ENCODE measurements at places on chromosomes 1 and 21. TPM values are rescaled to one million over a fixed set of nuclear protein-coding genes. Genes with fewer than 3 reads are reported as not detected.

Gene CFHR3
- total RNA-seq, result 0.28 TPM

Gene EYA3
- 9.6 TPM for total RNA-seq

Gene MAEL
- not detected for total RNA-seq

Gene VWA5B1
- total RNA-seq, result not detected

Gene TRIM17
- total RNA-seq, result 55.5 TPM

- H3K27ac ChIP-seq, result no peak overlapping the region
- no peaks in the 10 kb centered on the region for H3K4me1 ChIP-seq
- H3K27me3 ChIP-seq, result no peaks in the 10 kb centered on the region
These were observed 7.1 kb upstream of the ACTA1 start for GRCh38 chr1:229440851-229441537.

DNA sequence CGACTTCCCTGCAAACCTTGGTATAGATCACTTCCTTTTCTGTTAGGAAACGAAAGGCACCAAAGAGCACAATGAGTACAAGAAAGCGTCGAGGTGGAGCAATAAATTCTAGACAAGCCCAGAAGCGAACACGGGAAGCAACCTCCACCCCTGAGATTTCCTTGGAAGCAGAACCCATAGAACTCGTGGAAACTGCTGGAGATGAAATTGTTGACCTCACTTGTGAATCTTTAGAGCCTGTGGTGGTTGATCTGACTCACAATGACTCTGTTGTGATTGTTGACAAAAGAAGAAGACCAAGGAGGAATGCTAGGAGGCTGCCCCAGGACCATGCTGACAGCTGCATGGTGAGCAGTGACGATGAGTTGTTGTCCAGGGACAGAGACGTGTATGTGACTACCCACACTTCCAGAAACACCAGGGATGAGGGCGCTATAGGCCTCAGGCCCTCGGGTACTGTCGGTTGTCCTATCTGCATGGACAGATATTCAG, 18.5 kb downstream of the FAM89A start:
- H3K27ac ChIP-seq, result no peak overlapping the region
- no peaks in the 10 kb centered on the region for H3K36me3 ChIP-seq
- H3K27me3 ChIP-seq, result peaks cover 6% of the 10 kb centered on the region
- H3K4me1 ChIP-seq, result peaks cover 5% of the 10 kb centered on the region
- no peak overlapping the region for H3K4me3 ChIP-seq

DNA sequence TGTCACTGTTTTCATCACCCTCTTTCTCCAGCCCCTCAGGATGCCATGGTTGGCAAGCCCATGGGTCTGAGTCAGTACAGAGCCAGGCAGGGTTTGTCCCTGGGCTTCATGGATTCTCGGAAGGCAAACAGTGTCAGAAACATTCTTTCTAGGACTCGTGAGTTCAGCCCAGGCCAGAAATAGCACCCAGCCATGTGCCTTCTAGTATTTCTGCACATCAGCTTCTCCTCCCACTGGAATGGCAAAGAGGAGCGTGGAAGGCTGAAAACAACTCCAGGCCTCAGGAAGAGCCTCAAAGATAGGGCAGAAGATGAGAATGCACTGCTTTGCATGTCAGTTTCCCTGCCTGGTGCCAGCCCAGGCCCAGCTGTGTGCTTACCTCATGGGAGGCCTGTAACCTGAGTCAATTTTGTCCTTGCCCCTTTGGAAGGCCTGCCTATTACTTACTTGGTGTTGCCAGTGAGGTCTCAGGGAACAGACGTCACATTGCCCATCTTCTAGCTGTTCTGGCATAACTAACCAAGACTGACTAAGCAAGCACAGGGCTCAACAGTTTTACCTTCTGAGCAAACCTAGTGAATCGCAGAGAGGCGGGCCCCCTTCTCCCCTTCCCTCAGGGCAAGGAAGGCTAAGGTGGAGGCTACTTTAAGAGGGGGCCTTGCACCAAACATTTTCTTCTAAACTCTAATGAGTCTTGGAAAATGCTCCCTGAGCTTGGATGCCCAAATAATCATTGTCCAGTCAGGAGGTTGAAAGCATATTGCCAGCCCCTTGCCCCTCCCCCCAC, 42.4 kb downstream of the GLUL start:
- H3K36me3 ChIP-seq, result no peaks in the 10 kb centered on the region
- DNase-seq, result no peak
- H3K4me1 ChIP-seq, result no peaks in the 10 kb centered on the region
- no peak overlapping the region for H3K4me3 ChIP-seq
- no peak overlapping the region for H3K27ac ChIP-seq

DNA sequence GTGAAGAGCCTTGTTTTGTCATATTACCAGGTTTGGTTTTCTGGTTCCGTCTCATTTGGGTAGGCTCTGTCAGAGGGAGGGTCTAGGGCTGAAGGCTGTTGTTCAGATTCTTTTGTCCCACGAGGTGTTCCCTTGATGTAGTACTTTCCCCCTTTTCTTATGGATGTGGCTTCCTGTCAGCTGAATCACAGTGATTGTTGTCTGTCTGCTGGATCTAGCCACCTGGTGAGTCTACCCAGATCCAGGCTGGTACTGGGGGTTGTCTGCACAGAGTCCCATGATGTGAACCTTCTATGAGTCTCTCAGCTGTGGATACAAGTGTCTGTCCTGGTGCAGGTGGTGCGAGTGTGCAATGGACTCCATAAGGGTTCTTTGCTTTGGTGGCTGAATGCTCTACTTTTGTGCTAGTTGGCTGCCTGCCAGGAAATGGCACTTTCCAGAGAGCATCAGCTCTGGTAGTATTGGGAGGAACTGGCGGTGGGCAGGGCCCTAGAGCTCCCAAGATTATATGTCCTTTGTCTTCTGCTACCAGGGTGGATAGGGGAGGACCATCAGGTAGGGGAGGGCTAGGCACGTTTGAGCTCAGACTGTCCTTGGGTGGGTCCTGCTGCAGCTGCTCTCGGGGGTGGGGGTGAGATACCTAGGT, 246.0 kb downstream of the RYR2 start:
- H3K27ac ChIP-seq, result no peak overlapping the region
- no peaks in the 10 kb centered on the region for H3K27me3 ChIP-seq
- no peak for DNase-seq
- H3K36me3 ChIP-seq, result no peaks in the 10 kb centered on the region

DNA sequence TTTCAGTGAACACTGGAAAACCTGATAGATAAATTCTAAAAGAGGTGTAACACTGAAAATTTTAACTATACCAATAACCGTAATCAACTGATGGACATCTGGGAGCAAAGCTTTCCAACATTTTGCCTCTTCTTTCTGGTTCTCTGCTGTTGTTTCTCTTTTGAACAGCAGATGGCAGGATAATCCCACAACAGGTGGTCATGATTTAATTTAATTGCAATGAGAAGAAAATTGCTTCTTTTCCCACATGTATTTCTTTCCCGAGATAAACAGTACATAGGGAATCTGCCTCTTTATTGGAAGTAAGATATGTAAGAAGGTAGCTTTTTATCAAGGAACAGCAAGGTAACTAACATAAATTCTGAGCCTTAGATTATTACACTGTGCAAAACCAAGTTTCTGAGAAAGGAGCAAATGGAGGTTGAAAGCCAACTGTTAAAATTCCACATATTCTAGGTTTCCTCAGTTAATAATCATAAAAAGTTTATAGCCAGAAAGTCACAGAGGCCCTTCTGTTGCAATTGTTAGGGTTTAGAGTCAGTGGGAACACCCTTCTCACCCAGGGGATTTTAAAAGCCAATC, 72.9 kb downstream of the RPS6KA1 start:
- no peaks in the 10 kb centered on the region for H3K27me3 ChIP-seq
- no peak overlapping the region for H3K4me3 ChIP-seq
- H3K36me3 ChIP-seq, result no peaks in the 10 kb centered on the region
- H3K4me1 ChIP-seq, result no peaks in the 10 kb centered on the region
- peak; percentile 41 for DNase-seq

- no peaks in the 10 kb centered on the region for H3K27me3 ChIP-seq
- H3K4me3 ChIP-seq, result no peak overlapping the region
- H3K27ac ChIP-seq, result no peak overlapping the region
These were observed 54.6 kb downstream of the S100B start for GRCh38 chr21:46550116-46550941.

GRCh38 chr1:38527373-38527966, 332.1 kb downstream of the RRAGC start:
- peak; percentile 18 for DNase-seq
- no peaks in the 10 kb centered on the region for H3K36me3 ChIP-seq
- H3K4me3 ChIP-seq, result no peak overlapping the region
- H3K27me3 ChIP-seq, result peaks cover 71% of the 10 kb centered on the region
- no peak overlapping the region for H3K27ac ChIP-seq
- no peaks in the 10 kb centered on the region for H3K4me1 ChIP-seq

DNA sequence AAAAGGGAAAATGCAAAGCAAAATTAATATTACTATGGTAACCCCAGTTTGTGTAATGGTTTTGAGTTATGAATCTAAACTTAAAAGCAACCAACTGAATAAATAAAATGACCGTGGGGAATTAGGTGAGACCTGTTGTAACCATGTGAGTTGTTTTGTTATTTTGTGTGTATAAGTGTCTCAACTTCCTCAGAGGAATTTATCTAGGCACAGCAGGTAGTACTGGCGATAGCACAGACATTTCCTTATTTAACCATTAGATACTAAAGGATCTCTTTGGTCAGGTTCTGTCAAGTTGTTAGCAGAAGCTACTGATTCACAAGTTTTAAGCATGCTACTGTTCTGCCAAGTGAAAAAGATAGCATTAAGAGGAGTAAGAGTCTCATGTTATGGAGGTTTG, 39.3 kb upstream of the LRRC7 start:
- no peaks in the 10 kb centered on the region for H3K4me1 ChIP-seq
- H3K27me3 ChIP-seq, result no peaks in the 10 kb centered on the region
- no peaks in the 10 kb centered on the region for H3K36me3 ChIP-seq
- DNase-seq, result no peak

GRCh38 chr1:102097451-102097850, 100.7 kb upstream of the OLFM3 start:
- no peaks in the 10 kb centered on the region for H3K4me1 ChIP-seq
- H3K27ac ChIP-seq, result no peak overlapping the region
- no peaks in the 10 kb centered on the region for H3K36me3 ChIP-seq
- peak; percentile 16 for DNase-seq
- H3K27me3 ChIP-seq, result no peaks in the 10 kb centered on the region
- no peak overlapping the region for H3K4me3 ChIP-seq

DNA sequence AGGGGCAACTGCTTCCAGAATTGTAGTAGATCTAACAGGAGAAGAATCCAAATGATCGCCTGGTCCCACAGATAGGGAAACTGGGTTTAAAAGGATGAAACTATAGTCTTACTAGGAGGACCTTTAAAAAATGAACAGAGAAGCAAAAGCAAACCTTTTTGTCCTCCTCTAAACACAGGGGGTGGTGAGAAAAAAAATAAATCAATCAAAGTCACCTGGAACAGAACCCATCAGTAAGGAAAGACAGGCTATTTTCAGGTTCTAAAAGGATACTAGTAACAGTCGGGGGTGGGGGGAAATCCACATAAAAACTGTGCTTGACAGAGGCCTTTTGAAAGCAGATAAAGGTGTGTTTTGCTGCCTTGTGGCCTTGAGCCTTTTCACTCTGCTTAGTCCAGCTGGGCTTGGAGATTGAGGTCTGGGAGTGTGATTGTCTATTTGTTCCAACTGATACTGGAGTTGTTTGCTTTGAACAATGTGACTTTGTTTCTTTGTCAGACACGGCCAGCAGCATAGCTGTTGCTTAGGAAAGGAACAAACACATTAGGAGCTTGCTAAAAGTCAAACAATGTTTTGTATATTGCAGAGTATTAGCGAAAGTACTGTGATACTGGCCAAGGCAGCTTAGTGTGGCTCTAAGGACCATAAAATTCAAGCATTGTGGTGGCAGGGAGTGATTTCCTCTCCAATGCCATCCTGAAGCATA, 141.1 kb upstream of the IRF2BP2 start:
- H3K36me3 ChIP-seq, result no peaks in the 10 kb centered on the region
- H3K27ac ChIP-seq, result no peak overlapping the region
- no peaks in the 10 kb centered on the region for H3K27me3 ChIP-seq
- H3K4me3 ChIP-seq, result no peak overlapping the region
- peaks cover 23% of the 10 kb centered on the region for H3K4me1 ChIP-seq

GRCh38 chr1:77977989-77978292, 931 bp downstream of the FUBP1 start:
- no peak for DNase-seq
- H3K4me1 ChIP-seq, result peaks cover 36% of the 10 kb centered on the region
- peak overlapping the region; percentile 98 for H3K27ac ChIP-seq
- H3K27me3 ChIP-seq, result no peaks in the 10 kb centered on the region
- H3K4me3 ChIP-seq, result peak overlapping the region; percentile 80

DNA sequence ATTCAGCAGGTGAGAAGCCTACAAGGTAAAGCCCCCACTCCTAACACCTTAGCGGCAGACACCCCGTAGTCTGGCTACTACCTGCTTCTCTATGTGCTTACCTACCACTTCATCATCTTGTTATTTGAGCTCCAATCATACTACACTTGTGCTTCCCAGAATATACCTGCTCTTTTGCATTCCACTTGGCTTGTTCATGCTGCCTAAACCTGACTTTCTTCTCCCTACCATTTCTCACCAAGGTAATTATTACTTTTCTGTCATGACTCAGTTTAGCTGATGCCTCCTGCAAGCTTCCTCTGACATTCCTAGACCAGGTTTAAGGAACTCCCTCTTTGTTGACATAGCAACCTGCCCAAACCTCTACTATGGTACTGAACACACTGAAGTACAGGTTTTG, 495.6 kb upstream of the C1orf87 start:
- DNase-seq, result peak; percentile 47
- no peaks in the 10 kb centered on the region for H3K27me3 ChIP-seq
- H3K36me3 ChIP-seq, result no peaks in the 10 kb centered on the region
- H3K4me1 ChIP-seq, result peaks cover 52% of the 10 kb centered on the region
- H3K4me3 ChIP-seq, result no peak overlapping the region
